Osteocyte (in vitro differentiated cells): ENCODE measurements at places on chromosomes 12 and 14.

GRCh38 chr14:65824285-65824977, 411.9 kb downstream of the FUT8 start:
- DNase-seq = no peak

- DNase-seq = no peak
Measured at GRCh38 chr12:124713436-124714082, 146.1 kb upstream of the NCOR2 start.

DNA sequence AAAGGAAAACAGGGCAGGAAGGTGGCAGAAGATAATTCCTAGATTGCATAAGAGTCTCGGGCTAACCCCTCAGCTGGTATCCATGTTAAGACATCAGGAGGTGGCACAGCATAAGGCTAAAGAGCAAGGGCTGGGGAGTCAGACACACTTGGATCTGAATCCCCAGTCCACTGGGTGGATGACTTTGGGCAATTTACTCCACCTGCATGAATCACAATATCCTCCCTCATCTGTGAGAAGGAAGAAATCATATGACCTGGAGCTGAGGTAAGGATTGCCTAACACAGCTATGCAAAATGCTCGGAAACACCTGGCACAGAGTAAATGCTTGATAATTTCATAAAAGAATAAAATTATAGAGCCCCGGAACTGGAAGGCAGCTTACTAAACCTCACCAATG, 217.9 kb downstream of the PIK3C2G start:
- DNase-seq = no peak

DNA sequence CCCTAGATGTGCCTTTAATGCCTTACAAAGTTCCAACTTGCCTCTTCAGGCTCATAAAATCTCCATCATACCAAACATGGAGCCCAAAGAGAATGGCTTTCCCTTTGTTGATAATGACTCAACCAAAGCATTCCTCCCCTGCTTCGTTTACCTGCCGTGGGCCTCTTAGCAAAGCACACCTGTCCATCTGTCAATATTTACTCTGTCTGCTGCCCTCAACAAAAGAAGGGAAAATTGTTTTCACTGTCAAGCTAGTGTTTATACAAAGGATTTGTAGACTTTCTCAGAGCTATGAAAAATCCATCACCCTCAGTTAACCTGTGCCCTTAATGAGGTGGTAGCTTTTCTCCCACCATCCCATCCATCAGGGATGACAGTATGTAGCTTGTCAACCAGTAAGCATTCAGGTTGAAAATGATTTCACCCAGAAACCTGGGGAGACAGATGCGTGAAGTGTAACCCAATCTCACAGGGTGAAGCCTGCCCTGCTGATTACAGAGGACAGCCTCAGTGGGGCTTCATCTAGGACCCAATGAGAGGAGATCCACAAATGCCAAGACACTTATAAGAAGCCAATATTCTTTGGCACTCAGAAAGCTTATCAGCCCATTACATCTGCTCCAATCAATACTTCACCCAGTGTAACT, 278.1 kb downstream of the NUAK1 start:
- no peak for DNase-seq

DNA sequence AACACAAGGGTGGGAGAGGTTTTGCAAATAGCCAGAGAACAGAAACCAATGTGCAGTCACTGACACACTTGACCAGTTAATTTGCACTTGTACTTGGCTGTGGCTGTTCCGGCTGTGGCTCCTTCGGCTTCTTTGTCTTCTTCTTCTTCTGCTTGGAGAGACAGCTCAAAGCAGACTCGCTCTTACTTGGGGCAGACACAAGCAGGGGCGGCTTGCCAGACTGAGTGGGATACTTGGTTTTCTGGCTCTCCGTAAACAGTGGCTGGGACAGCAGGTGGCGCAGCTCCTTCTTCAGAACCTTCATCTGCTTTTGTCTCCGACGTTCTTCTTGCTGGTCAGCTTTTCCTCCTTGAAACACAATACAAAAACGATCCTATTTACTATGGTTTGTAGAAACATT, 25.0 kb downstream of the OTUB2 start:
- DNase-seq = peak; percentile 53

GRCh38 chr14:57549016-57549564, 55.4 kb upstream of the CCDC198 start:
- DNase-seq = no peak

DNA sequence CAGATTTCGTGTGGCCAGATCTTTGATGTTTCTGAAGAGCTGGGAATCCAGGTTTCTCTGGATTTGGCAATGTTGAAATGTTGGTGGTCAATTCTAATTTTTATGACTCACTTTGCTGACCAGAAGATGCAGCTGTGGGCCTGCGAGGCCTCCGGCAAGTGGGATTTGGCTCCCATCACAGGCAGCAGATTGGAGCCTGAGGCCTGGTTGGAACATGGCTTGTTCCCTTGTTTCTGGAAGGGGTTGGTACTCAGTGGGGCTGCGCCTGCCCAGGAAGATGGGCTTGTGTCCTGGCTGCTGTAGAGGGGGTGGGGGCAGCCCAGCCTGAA, 23.1 kb downstream of the FBRSL1 start:
- DNase-seq = no peak

GRCh38 chr12:106010741-106011140, 128.0 kb downstream of the NUAK1 start:
- DNase-seq = no peak

DNA sequence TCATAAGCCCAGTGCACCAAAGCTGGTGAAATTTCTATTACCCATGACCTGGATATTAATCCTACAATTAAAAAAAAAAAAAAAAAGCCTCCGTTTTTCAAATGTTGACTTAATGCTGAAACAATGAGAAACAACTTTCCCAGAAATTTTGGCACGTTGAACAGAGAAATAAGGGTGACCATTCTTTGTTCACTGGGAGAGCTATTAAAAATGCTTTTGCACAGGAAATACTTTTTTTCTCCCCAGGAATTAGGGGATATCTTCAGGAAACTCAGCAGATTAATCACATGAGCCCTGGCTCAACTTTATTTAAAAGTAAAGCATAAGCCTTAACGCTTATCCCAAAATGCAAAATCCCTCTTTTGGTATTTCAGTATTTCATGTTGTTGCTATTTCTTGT, 54.8 kb upstream of the FLRT2 start:
- no peak for DNase-seq

DNA sequence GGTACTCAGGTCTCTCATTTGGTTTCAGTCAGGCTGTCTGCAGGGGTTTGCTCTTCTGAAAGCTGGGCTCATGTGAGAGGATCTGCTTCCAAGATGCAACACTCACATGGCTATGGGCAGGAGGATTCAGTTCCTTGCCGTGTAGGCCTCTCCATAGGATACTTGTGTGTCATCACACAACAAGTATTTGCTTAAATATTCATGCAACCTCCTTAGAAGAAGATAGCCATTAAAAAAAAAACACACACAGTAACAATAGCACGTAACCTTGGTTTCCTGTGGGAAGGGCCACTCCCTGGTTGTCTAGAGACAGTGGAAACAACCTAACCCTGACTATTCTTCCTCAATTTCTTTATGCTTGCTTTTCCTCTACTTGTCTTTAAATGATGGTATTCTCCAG, 31.8 kb upstream of the CLEC4E start:
- DNase-seq = no peak
